ENCODE measurements at places on chromosomes 7 and 10.

DNA sequence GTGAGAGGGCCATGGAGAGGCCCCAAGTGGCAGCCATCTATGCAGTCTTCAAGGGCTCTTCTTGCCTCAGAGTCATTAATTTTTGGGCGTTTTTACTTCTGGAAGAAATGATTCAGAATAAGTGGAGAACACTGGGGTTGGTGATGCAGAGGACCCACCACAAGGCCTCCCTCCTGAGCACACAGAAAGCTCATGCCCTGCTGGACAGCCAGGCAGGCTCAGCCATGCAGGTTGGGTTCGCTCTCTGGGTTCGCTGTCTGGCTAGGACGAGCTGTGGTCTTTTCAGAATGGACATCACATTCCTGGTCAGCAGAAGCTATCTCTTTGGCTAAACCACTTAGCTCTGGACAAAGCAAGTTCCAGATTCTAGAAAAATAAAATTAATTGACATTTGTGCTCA is 480.8 kb downstream of the RPS24 start:
- DNase-seq: peak; percentile 57

- no peak for DNase-seq
Observed at GRCh38 chr7:21051865-21052264, 265.2 kb upstream of the SP8 start.

DNA sequence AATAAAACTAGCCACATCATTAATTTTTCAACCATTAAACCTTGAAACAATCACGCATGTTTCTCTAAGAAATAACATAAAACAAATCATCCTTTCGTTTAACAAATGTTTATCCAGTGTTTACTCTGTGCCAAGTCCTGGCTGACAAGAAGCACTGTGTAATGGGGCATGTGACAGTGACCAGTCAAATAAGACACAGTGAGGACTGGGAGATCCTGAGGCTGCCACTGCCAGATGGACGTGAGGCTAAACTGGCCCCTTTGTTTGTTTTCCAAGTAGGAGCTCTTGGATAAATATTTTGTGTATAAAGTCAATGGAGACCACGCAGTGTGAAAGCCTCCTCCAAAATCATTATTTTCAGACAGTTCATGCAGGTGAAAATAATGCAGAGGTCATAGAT is 626.2 kb downstream of the SUGCT start:
- DNase-seq: no peak

DNA sequence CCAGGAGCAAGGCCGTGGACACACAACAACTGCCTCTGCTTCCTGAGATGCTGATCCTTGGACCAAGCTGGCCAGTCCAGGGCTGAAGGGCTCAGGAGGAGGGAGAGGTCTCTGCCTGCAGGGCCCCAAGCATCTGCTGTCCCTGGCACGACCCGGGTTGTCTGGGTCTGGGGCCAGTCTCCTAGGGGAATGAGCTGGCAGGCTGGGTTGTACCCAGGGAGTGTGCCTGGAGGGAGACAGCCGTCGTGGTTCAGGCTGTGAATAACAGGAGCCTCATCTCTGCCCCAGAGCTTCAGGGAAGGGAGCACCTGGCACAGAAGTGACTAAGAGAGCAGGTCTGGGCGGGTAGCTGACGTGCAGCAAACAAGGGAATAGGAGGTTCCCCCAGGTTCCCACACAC is 17.9 kb upstream of the SERPINE1 start:
- no peak for DNase-seq

DNA sequence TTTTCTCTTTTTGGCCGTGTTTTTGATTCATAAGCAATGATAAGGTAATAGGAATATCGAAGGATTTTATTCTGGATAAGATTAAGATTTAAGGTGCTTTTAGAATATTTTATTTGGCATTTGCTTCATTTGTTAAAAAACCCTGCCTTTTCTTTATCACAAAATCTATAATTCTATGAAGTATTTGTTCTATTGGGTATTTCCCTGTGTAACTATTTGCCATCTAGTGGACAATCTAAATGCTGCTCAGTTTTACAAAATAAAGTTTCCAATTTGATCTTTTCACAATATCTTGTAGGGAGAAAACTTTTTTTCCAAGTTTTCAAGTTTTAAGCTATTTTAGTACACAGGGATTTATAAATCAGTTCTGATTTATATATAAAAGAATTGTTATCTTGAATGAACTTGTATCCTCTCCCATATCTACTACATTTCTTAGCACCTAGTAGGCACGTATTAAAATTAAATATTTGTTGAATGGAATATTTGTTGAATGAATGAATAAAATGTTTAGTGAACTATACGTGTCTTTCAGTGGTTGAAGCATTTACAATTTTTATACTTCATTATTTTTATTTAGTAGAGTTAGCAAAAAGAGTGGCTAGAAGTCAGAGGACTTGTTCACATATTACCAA is 26.5 kb downstream of the ANKRD7 start:
- DNase-seq: no peak

DNA sequence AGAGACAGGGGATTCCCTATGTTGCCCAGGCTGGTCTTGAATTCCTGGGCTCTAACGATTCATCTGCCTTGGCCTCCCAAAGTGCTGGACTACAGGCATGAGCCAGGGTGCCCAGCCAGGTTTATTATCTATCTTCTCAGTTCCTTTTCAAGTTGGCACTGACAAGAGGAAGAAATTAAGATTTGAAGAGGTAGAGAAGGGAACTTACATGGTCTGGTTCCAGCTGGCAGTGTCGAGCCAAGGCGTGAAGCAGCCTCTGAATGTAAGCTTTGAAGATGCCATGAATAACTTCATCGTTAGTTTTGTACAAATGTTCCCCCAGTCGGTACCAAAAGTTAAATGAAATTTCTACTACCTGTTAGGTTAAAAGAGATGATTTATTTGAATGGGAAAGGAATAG is 57.7 kb downstream of the TNPO3 start:
- no peak for DNase-seq

GRCh38 chr7:36562121-36562520 is 162.2 kb downstream of the AOAH start:
- DNase-seq: no peak
